ENCODE measurements at places on chromosomes 6 and 20.

DNA sequence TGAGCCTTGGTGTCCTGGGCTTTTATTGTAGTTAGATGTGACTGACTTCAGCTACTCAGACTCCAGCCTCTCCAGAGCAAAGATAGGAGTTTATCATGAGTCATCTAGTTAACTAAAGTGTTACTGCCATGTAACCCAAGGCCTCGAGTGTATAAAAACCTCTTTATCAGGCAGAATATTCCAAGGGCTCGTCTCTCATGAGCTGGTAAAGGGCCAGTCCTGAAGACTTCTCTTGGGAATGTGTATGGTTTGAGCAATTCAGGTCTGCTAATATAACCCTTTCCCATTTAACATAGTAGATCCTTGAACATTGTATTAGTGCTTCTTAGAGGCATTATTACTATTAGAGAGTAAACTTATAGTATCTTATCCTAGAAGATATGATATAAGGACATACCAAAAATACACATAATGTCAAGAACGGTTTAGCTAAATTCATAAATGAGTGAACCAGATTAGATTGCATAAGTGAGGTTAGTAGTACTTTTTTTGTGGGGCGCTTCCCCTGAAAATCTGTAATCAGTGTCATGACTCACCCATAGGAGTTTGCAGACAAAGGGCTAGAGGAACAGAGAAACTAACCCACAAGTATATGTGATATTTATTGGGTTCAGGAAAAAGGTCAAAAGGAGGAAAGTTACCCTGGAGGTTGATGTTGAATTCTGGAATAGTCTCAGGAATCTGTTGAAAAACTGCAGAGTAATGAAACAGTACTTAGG, 16.0 kb downstream of the DSE start:
- DNase-seq = no peak

DNA sequence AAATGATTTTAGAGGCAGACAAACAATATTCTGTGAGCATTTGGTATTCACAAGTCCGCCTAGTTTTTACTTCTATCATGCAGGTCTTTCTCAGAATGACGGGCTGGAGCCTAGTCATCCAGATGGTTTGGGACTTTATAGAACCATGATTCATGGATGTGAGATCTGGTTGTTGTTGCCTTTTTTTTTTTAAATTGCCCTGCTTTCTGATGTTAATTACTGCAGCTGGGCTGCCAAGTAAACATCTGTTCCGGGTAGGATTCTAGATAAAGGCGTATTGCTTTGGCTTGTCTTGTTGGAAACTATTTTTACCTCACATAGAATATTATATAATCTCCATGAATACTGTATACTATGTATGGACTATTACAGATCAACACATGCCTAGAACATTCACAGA, 58.1 kb downstream of the RNF217 start:
- DNase-seq = no peak

DNA sequence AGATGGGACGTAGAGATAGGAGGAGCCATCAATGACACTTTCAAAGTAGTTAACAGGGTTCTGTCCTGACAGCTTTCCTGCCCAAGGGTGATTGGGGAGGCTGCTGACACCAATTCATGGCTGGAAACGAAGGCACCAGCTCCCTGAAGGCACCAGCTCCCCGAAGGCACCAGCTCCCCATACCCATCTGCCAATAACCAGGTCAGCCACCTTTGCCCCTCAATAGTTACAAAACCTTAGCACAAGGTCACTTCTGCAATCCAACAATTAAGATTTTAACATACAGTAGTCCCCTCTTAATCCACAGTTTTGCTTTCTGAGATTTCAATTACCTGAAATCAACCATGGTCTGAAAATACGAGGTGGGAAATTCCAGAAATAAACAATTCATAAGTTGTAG, 51.7 kb downstream of the ELOVL5 start:
- no peak for DNase-seq

GRCh38 chr6:78192057-78192456, 539.2 kb downstream of the MEI4 start:
- no peak for DNase-seq

GRCh38 chr20:53527196-53527595, 66.4 kb downstream of the ZNF217 start:
- DNase-seq = no peak

DNA sequence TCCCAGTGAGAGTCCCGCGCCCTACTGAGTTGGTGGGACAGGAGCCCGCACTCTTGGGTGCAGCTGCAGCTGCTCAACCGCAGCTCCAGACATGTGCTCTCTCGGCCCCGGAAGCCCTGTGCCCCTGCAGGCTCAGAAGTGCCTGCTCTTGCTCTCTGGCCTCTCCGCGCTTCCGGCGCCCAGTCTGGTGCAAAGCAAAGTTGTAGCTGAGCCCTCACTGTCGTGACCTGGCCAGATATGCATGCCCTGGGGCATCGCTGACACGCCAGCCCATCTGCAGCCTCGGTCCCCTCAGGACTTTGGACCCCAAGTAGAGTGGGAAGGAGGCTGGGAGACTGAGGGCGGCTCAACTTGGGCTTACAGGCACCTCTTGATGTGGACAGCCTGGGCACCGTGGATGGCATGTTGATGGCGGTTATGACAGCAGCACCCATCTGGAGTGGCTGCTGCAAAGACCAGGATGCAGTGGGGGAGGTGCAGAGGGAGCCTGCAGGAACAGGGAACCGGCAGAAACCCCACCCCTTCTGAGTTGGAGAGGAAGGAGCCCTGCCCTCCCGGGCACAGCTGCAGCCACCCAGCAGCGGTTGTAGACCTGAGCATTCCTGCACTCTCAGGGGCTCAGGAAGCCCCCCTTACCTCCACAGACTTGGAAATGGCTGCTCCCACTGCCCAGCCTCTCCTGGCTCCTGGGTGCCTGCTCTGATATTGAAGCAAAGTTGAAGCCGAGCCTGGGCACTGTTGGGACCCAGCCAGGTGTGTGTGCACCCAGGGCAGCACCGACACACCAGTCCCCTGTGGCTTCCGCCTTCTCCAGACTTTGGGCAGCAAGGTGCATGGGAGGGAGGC, 462.6 kb downstream of the TBC1D32 start:
- no peak for DNase-seq

DNA sequence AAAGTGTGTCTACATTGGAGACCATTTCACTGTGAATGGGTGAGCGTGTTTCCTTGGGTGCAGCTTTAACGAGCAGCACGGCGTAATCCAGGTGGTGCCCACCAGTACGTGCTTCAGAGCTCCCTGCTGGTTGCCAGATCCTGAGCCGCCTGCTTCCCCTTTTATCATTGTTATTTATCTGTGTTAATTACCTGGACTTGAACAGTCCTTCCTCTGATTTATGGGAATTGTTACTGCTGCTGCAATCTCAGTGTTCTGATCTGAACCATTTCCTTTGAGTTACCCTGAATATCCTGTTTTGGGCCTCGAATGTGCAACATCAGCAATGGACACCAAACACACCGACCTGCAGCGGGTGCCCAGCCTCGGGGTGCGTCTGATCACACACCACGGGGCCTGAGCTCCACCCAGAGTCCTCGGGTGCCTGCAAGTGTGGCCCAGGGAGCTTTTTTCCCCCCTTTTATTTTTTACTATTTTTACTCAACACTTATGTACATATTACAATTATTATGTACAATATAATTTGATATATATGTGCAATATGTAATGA, 81.3 kb downstream of the RPP40 start:
- DNase-seq = no peak

DNA sequence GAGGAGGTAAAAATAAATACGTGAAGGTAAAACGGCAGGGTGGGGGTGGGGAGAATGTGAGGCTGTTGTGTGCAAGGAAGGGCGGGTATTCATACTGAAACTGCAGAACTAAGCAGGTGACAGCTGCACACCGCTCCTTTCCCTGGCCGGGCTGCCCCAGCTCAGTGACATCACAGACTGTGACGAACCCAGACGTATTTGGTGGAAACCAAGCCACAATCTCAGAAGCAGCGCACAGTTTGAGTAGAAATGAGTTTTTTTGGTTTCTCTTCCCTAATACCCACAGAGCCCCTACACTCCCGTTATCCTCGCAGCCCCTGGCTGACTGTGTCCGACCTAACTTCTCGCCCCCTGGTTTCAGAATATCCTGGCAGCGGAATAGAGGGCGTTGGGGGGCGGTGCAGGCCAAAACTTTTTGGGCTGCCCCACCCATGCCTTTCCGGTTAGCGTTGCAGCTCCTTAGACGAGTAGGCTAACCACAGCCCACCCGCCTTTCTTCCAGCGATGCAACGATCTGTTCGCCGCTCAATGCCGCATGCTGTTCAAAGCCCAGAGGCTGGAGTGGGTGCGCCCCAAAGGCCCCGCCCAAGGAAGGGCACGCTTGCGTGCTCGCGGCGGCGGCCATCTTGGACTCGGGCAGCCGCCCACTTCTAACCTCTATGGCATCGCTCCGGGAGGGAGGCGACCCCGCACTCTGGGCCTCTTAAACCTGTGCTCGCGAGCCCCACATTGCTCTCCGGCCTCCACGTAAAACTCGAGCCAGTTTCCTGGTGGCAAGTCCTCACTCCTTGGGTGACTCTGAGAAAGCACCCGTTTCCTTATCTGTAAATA, 9.1 kb downstream of the BAK1 start:
- peak; percentile 35 for DNase-seq

- DNase-seq = no peak
These were observed 33.2 kb downstream of the HLA-DRA start for GRCh38 chr6:32472781-32473375.

DNA sequence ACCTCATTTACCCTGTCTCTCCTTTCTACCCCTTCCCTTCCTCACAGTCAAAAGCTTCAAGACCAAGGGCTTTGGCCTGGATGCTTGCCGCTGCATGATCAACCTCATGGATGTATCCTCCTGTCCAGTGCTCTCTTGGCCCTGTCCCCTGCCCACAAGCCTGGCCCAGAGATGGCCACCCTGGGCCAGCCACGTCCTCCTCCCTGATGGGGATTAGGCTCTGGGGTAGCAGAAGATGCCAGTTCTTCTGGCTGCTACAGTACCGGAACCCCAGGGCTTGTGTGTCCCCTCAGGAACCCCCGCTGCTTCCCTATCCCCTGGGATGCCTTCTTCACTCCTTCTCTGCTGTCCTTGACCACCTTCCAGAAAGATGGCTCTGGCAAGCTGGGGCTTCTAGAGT, 22.3 kb downstream of the CAPN11 start:
- no peak for DNase-seq

DNA sequence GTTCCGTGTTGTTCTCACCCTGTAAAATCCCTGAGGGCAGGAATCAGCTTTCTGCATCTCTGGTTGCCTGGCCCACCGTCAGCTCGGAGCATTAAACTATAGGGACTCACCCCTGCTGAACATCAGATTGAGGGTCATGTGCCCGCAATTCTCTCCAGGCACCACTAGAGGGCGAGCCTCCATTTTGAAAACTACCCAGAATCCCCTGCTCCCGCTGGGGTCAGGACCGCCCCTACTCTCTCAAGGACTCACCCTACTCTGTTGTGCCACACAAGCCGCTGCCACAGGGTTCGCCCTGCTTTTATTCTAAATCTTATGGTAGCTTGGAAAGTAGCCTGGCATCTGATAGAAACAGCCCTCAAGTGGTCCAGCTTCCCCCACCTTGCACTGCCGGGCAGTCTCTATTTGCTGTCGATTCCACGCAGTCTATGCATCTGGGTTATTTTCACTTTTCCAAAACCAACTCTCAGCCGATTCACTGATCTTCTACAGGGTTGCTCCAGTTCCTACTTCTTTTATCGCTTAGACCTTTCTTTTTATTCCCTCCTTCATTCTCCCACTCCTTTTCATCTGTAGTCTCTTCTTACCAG, 244.1 kb upstream of the QKI start:
- DNase-seq = no peak

- DNase-seq = no peak
These were observed 609.3 kb upstream of the IMPG1 start for GRCh38 chr6:76681781-76682180.

GRCh38 chr6:64224819-64225218, 589.2 kb downstream of the PHF3 start:
- DNase-seq = no peak

- no peak for DNase-seq
These were observed 22.7 kb upstream of the TFAP2C start for GRCh38 chr20:56606174-56606945.

GRCh38 chr20:25076201-25076600, 5.7 kb downstream of the VSX1 start:
- no peak for DNase-seq

DNA sequence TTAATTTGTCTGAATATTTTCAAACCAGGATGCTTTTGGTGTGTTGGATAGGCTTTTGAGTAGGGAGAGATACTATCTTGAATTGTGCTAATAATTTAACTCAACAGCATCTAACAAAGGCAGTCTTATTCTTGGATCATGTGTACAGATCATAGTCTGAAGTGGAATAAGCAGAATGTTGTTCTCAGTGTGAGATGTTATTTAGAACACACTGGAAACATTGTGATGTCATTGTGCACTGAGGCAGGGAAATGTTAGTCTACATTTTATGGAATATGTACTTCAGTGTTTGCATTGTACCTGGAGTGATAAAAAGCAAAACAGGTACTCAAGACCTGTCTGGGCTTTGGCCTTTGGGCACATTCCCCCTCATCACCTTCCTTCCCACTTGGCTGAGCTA, 35.0 kb downstream of the RNF144B start:
- no peak for DNase-seq

DNA sequence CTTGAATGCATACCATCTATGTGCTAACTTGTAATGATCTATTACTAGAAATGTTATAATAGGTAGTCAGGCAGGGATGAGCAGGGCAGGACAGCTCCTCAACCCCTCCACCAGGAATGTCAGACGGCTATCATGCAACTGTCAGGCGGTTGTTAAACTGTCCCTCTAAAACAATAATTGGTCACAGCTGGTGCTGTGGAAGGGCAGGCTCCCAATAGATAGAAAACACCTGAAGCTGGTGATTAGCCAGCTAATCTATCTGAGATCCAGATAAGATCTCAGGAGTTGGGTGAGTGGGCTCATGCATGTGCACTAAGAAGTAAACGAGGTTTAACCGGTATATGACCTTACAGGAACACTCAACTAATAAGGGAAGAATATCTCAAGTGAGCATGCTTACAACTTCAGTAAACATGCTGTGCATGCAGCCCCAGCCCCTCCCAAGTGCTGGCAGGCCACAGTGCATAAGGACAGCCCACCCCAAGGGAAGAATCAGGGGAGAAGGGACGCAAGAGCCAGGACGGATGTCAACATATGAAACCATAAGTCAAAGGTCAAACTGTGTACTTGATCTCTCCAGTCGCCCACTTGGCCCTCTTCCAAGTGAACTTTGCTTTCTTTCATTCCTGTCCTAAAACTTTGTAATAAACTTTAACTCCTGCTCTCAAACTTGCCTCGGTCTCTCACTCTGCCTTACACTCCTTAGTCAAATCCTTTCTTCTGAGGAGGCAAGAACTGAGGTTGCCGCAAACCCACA, 566.2 kb upstream of the NRSN1 start:
- DNase-seq = no peak

GRCh38 chr20:38290829-38291814, 12.8 kb upstream of the BPI start:
- DNase-seq = no peak

GRCh38 chr6:38804358-38804757, 89.2 kb downstream of the DNAH8 start:
- DNase-seq = no peak

DNA sequence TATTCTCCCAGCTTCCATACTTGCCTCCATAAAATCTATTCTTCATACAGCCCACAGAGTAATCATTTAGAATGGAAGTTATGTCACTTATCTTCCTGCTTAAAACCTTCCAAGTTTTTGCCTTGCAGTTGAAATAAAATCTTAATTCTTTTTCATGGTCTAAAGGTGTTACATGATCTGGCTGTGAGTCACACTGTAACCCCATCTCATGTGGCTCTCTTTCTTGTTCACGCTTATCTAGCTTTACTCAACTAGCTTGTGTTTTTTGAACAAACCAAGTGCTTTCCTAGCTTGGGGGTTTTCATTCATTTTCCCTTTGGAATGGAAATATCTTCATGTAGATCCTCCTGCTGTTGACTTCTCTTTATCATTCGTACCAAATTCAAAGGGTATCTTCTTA, 23.6 kb upstream of the THEMIS start:
- DNase-seq = no peak

Data from T1000 (cell line).